Activated CD4-positive, CD25-positive, alpha-beta regulatory T cell (primary cell): ENCODE measurements at places on chromosomes 1 and 21.

DNA sequence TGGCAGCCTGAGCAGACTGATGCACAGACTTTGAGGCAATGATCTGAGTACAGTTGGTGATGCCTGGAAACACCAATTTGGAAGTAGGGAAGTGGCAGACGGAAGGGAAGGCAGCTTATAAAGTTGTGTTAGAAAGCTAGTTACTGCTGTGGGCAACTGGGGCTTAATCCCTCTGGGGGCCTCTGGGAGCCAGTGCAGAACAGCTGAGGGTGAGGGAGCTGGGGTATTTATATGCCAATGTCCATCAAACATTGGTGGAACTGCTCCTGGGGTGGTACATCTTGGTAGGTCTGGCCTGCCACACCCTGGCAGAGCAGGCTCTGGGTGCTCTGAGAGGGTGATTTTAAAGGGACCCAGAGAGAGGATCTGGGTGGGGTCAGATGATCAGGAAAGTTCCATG lies 28.1 kb downstream of the TNFRSF8 start:
- DNase-seq, result no peak

DNA sequence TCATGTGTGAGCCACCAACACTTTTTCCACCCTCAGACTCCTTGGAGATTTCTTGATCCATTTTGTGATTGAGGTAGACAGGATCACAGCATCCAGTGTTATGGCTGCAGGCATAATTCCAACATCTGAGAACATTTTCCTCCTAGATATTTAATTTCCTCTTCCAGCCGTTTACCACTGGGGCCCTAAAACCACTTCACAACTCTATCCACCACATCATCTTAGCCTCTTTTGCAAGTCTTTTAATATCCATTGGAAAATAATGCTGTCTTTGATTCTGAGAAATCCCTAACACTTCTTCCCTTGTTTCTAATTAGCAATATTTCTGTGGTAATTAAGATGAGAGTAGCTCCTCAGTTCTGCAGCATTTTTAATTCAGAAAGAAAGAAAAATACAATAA lies 190.1 kb downstream of the TNR start:
- DNase-seq, result no peak

GRCh38 chr1:56363007-56363770 lies 216.2 kb downstream of the PLPP3 start:
- no peak for DNase-seq

DNA sequence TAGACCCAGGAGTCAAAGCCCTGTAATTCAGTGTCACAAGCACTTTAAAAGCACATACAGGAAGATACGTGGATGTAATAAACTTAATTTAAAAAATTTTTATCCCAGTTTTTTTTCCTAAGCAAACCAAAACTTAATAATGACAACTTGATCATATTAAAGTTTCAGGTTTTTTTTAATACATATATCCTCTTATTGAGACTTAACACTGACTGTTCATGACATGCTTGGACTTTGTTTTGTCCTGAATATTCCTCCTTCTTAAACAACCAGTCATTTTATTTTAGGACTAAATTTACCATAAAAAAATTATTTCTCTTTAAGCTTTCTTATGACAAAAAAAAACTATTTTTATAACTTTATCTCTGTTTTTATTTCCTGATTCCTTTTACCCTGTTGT lies 64.1 kb downstream of the WDR4 start:
- DNase-seq, result no peak

GRCh38 chr1:86914601-86914997 lies at the start of gene HS2ST1:
TSS of gene HS2ST1 (plus strand) at chr1:86914635.
- no peak for DNase-seq
